ENCODE measurements at places on chromosomes 6 and 20. TPM values are rescaled to one million over a fixed set of nuclear protein-coding genes. Genes with fewer than 3 reads are reported as not detected.

- DNase-seq = no peak
Observed at GRCh38 chr20:53244711-53245110, 272.6 kb downstream of the TSHZ2 start.

GRCh38 chr6:77136086-77136485 lies 327.2 kb downstream of the HTR1B start:
- DNase-seq = no peak

- no peak for DNase-seq
Observed at GRCh38 chr6:39037082-39037508, 11.5 kb upstream of the GLP1R start.

DNA sequence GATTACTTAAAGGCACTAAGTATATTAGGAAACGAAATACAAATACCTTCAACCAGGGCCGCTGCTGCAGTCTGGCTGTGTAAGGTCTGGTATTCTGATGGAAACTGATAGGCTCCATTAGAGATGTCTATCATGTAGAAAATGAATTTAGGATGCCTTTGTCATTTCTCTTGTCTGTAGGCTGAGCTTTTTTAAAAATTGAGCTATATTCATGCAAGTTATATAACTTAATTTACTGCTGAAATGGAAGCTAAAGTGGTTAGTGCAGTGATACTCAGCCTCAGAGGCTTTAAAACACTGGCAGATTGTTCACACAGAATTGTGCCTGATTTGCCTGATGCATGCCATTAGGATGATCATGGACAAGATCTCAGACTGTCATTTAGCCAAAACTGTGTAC lies 286.2 kb upstream of the QKI start:
- no peak for DNase-seq

GRCh38 chr6:31795616-31796298 lies at the start of gene VARS1:
VARS1 (minus strand) TSS chr6:31795752; CDS start chr6:31795217, 535 bp downstream.
- DNase-seq = peak; percentile 82

GRCh38 chr6:5670811-5671561 lies 335.7 kb downstream of the NRN1 start:
- DNase-seq = no peak

DNA sequence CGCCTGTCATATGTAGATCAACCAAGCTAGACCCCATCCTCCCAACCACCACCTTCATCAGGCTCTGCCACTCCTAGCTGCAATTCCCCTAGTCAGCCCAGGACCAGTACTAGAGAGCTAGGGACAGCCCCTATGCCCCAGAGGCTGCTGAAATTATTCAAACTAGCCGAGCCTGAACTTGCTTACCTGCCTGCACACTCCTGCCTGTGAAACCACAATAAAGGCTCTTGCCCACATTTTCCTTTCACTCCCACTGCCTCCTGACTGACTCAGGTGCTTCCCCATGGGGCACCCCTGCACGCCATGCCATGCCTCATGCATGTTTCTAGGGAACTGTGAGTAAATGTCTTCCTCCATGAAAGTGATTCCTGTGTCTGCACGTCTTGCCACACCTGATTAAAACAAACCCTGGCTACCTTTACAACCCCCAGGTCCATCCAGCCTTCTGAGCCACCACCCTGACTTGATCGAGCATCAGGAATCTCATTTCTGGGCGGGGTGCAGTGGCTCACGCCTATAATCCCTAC lies 66.5 kb upstream of the IER3 start:
- DNase-seq = no peak

- peak; percentile 55 for DNase-seq
Observed at GRCh38 chr6:139161817-139162284, 27.0 kb downstream of the HECA start.

DNA sequence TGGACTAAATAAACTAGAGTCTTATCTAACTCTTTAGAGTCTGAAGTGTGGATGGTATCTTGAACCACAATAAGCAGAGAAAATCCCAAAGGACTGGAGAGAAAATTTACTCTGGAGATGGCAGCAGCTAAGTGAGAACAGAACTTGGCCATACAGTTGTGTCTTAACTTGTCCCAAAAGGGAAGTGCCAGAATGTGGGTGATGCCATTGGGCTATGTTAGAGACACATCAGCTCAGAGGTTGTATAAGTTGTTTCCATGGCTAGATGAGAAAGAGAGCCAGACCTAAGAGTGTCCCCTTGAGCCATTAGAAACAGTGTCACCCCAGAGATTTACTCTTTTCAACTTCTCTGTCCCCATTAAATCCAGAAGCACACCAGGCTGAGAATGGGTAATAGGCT lies 36.2 kb downstream of the FOXO3 start:
- DNase-seq = no peak

DNA sequence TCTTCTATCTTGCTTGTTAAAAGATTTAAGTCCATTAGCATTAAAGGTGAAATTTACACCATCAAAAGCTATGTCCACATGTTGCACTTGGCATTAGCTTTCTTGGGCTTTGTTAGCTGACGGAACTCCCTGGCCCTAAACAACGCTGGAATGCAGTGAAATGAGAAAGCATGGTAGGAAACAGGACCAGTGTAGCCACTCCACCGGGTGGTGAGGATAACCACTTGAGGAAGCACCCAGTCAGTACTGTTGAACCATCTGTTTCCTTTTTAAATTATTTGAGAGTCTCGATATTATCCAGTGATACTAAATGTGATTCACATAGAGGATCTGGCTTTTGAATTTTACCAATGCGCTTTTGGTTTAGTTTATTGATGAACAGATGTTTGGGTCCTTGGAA lies 374.9 kb upstream of the NOX3 start:
- no peak for DNase-seq

GRCh38 chr6:24568683-24569082 lies 73.9 kb downstream of the ALDH5A1 start:
- no peak for DNase-seq

DNA sequence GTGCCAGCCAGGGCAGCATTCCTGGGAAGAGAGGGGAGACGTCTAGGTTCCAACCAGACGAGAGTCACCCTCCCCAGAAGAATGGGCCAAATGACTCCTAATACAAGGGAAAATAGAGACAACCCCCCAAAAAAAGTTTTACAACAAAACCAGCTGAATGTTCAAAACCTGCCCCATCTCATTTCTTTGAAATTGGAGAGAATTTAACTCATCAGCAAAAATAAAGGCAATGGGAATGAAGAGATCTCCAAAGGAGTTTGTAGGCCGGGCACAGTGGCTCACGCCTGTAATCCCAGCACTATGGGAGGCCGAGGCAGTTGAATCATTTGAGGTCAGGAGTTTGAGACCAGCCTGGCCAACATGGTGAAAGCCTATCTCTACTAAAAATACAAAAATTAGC lies 9.7 kb upstream of the EMILIN3 start:
- DNase-seq = no peak

DNA sequence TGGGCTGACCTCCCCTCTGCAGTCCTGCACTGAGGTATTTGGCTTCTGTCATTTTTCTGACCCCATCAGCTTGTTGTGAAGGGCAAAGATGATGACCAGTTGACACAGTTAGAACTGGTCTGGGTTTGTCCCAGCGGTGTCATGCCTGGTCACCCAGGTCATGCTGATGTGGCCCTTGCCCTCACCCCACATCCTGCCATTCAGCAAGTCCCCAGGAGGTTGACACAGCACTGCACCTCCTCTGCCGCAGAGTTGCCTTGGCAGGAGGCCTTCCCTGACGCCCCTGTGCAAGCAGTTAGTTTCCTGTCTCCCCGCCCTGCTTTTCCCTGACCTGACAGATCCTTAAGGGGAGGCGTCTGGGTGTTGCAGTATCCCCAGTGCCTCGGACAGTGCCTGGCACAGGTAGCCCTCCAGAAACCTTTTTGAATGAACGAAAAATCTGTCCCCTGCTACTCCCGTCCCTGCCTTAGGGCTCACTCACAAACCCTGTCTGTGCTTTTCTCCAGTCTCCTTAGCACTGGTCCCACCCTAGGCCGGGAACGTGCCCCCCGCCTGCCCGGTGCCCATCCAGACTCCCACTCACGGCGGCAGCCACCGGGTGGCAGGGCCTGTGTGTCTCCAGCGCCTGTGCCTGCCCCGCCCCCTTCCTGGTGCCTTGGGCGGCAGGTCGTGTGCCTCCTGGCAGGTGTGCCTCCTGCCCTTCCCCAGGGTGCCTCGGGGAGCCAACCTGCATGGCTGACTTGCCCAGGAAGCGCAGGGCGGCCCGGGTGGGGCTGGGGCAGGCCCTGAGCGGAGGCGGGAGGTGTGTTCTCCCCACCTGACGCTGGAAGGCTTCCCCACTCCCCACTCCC lies 146.3 kb upstream of the RNF24 start:
- DNase-seq = no peak

GRCh38 chr20:53524589-53525312 lies 68.9 kb downstream of the ZNF217 start:
- no peak for DNase-seq

DNA sequence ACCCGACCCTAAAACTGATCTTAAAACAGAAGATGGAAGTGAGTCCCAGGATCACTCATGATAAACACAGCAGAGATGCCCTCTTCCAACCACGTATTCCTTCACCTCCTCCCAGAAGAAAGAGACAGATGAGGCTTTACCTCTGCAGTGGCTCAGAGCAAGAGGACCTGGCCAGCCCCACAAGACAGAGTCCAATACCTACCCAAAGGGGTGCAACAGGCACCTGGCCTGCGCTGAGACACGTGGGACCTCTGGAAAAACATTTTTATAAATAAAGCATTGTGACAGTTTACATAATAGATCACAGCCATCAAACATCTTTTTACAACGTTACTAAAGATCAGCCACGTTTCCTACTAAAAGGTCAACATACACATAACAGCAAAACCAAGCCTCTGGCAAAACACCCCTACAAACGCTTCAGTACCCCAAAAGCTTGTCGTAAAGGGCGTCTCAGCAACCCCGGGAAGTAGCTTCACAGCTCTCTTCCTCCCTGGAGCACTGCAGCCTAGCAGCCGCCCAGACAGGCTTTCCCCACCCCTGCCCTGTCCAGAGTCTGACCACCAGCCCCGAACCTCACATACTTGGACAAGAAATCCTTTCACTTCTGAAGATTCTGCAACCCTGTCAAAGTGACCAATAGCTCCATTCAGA lies 2.9 kb downstream of the TAF4 start:
- DNase-seq = no peak

The REM1 gene
- total RNA-seq = not detected

The GSTA3 gene
- total RNA-seq = not detected

The DEFB127 gene
- not detected for total RNA-seq

The MCCD1 gene
- not detected for total RNA-seq

The MROH8 gene
- total RNA-seq = 2.0 TPM

The PRRC2A gene
- 210 TPM for total RNA-seq

The FERMT1 gene
- 0.16 TPM for total RNA-seq

The FBXO30 gene
- total RNA-seq = 2.5 TPM

The TCF21 gene
- not detected for total RNA-seq

The ADGB gene
- total RNA-seq = not detected

The MEP1A gene
- not detected for total RNA-seq
